CD8-positive, alpha-beta memory T cell (primary cell): ENCODE measurements at places on chromosomes 6 and 20.

DNA sequence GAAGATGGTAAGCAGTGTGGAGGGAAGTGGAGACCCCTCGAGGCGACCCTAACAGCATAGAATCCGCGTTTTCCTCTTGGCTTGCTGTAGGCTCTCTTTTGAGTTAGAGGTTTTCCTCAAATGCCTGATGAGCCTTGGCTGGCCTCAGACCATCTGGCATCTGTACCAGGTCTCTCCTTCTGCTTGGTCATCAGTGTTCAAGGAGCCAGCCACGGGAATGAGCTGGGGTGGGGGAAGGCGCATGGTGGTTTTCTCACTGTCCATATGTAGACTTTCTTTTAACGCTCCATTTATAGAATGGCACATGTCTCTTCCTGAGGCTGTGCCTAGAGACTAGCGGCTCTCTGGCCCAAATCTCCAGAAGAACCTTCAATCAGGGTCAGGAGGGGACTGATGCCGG is 8.1 kb upstream of the GUCA1A start:
- no peak for DNase-seq

GRCh38 chr6:44525761-44526351 is 138.3 kb downstream of the CDC5L start:
- DNase-seq: no peak

GRCh38 chr6:56944661-56945060 is 10.2 kb upstream of the BEND6 start:
- no peak for DNase-seq

DNA sequence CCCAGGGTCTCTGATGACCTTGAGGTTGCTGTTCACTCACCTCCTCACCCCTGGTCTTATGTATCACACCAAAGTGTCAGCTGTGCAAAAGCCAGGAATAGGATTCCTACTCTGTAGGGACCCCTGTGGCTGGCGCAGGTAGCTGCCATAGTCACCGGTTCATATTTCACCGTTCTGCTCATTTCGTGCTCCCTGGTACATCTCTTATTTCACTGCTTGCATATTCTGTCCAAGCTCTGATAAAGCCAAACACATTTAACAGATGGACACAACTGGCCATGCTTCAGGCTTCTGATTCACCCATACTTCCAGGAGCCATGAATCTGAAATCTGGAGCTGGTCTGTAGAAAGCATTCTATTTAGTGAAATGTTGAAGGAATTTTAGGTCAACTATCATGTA is 20.5 kb downstream of the SLC22A3 start:
- no peak for DNase-seq

DNA sequence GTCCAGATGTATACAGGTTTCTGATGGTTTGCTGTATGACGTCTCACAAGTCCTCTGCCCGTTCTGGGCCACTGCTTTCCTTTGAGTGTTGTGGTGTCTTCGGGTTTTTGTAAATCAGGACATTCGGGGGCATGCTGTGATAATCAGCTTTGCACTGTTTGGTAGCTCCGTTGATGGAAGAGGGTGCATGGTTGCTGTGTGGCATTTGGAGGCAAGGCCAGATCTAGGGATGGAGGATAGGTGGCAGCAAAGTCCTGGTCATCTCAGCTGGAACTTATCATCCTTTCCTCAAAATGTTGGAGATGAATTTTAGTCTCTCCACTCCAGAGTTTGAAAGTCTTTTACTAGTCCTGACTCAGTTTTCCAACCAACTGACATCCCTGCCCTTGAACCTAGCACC is 91.0 kb downstream of the SCP2D1 start:
- DNase-seq: no peak

DNA sequence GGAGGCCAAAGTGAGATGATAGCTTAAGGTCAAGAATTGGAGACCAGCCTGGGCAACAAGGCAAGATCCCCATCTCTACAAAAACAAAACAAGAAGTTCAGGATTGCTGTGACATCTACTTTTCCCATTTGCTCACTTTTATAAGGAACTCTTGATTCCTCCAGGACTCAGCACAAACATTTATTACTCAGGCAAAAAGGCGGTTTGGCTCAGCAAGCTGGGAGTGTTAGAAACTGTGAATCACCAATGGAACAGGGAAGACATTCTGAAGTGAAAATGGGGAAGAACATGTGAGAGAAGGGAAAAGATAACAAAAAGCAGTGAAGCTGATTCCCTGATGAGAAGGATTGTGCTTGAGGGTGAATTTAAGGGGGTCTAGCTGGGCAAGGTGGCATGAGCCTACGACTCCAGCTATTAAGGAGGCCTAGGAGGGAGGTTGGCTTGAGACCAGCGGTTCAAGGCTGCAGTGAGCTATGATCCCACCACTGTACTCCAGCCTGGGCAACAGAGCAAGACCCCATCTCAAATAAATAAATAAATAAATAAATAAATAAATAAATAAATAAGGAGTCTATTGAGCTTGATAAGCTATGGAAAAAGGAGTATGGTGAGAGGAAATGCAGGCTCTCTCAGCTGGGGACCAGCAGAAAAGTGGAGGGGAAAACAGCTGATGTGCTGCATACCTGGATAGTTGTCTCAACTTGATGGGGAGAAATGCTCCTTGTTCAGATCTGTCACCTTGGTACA is 65.4 kb upstream of the HDDC2 start:
- no peak for DNase-seq

- no peak for DNase-seq
Observed at GRCh38 chr6:136627191-136627590, 77.0 kb upstream of the MAP7 start.

- no peak for DNase-seq
Observed at GRCh38 chr6:90581146-90581545, 5.7 kb downstream of the MAP3K7 start.

- DNase-seq: no peak
Observed at GRCh38 chr6:150392452-150393220, 23.8 kb downstream of the IYD start.

DNA sequence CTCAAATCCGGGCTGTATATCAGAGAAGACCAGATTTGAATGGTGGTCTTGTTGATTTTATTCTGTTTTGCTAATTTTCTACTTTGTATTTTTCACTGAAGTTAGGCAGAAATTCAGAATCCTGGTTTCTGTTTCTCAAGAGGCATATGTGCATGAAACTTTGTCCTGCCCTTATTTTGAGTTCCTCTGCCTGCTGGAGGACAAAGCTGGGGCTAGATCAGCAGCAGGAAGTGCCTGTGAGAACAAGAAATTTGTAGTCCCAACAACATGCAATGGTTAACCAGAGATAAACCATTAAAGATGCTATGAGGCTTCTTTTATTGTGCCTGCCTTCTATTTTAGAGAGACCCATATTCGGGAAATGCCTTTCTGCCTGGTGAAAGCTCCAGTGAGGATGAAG is 37.1 kb downstream of the BEND6 start:
- DNase-seq: no peak

DNA sequence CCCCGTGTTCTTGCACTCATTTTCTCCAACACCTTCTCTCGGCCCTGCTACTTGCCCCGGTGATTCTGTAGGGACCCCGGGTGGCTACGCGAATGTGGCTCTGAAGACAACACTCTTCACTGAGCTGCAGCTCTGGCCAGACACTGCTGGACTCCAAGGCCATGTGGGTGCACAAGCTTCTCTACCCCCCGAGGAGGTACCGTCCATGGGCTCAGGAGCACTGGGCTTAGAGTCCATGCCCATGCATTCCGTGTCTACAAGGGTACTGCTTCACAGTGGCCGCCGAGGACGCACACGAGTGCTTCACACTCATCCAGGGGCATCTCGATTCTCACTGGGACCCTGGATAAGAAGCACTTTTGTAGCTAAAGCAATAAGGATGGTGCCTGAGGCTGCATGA is 59.5 kb downstream of the SMOC2 start:
- DNase-seq: no peak

GRCh38 chr6:144331491-144331969 is 46.4 kb downstream of the UTRN start:
- DNase-seq: no peak

DNA sequence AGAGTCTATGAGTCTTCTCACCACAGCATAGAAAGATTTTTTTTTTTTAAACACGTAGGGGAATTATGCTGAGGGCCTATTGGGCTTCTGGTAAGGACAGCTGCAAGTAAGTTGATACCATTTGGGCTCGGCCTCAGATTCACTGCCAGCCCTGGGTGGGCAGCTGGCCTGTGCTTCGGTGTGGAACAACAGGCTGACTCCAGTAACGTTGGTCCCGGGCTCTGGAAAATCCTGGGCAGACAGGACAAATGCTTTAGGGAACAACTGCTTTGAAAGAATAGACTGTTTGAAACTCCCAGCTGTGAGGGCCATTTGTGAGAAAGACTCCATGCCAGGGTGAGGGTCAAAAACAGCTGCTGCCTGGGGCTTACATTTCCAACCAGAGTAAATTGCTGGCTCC is 366.5 kb downstream of the QKI start:
- DNase-seq: no peak

DNA sequence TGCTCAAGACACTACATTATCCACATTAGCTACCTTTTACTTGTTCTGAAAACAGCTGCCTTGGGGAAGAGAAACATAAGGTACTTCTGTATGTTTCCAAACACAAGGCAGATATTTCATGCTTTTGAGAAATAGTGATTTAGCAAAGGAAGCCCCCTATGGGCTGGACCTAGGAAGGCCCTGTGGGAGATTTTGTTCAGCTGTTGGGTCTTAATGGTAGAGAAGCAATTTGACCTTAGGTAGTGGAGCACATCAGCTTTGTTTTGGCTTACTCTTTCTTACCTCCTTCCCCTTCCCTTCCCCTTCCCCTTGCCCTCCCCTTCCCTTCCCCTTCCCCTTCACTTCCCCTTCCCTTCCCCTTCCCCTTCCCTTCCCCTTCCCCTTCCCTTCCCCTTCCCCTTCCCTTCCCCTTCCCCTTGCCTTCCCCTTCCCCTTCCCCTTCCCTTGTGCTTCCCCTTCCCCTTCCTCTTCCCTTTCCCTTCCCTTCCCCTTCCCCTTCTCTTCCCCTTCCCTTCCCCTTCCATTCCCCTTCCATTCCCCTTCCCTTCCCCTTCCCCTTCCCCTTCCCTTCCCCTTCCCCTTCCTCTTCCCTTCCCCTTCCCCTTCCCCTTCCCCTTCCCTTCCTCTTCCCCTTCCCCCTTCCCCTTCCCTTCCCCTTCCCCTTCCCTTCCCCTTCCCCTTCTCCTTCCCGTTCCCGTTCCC is 84.6 kb downstream of the ANKS1A start:
- no peak for DNase-seq

DNA sequence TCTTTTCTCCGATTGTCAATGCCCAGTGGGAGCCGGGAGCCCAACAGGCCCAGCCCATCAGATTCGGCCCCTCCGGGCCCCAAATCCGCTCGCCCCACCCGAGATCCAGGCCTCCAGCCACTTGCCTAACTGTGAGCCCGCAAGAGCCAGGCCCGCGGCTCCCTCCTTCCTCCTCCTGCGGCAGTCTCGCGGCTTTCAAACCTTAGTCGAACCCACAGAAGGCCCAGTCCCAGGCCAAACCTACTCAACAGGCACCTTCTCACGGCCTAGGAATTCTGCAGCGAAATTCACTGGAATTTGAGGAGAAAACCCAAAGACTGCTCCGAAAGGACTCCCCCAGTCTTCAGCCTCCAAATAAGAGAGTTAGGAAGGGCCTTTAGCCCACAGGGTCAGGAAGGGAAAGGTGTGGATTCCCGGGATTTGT is 2.8 kb upstream of the TFAP2A start:
- no peak for DNase-seq

DNA sequence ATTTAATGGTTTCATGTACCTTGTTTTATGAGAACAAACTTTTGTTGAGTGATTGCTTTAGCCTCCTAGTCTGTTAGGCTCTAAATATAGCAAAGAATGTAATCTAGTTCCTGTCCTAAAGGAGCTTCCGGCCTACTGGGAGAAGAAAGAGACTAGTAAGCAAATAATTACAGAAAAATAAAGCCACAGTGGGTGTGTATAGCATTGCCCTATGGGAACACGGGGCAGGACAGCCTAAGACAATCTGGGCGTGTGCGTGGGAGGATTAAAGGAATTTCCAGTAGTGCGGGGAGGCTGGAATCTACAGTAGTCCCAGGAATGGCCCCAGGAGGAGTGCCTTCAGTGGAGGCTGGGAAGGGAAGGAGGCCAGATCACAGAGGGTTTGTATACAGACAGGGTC is 98.1 kb upstream of the AKAP12 start:
- DNase-seq: no peak
